ENCODE measurements at places on chromosomes 16 and 17. TPM values are rescaled to one million over a fixed set of nuclear protein-coding genes. Genes with fewer than 3 reads are reported as not detected.

AHSP gene
- total RNA-seq: not detected

ALOX15 gene
- total RNA-seq: 1.2 TPM

- no peak for DNase-seq
Measured at GRCh38 chr17:47072886-47073285, 93.8 kb upstream of the RPRML start.

GRCh38 chr17:9890124-9890523 lies 14.9 kb downstream of the RCVRN start:
- DNase-seq: no peak

- no peak for DNase-seq
Measured at GRCh38 chr17:79952265-79952877, 83.3 kb downstream of the TBC1D16 start.

GRCh38 chr17:49990331-49990730 lies 4.7 kb downstream of the DLX3 start:
- DNase-seq: no peak

- DNase-seq: no peak
Measured at GRCh38 chr16:4426021-4426684, 485 bp downstream of the DNAJA3 start.

DNA sequence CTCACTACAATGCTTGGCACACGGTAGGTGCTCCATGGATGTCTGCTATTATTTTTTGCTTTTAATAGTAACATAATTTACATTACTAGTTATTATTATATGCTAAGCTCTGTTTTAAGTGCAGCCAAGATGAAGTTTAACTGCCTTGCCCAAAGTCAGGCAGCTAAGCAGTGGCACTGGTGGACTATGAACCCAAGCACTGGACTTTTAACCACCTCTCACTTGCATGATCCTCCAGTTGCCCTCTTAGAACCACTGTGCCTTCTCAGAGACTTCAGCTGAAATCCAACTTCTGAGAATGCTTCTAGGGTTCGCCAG lies 1.5 kb upstream of the ZNF207 start:
- no peak for DNase-seq

DNA sequence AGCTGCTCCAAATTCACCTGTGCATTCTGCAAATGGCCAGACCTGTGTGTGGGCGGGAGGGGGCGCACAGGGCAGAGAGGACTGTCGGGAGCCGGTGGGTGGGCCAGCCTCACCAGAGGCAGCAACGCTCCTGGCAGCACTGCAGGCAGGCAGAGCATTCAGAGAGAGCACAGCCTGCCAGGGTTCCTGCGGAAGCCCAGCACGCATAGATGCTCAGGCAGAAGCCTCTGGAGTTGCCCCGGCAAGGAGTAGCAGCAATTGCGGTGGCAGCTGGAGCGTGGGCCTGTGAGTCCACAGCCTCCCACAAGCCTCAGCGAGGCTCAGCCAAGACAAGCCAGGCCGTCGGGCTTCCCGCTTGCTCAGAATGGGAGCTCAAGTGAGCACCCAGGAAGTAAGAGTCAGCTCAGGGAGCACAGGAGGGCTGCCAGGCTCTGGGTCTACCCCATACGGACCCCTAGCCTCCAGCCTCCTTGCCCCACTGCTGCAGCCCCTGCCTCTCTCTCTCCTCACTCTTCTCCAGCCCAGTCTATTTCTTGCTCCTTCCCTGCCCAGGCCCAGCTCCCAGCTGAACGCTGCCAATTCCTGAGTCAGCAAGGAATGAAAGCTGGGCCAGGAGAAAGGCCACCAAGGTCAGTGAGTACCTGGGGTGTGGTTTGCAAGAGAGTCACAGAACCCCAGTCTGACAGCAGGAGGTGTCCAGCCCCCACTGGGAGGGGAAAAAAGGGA lies 9.6 kb downstream of the EMC6 start:
- DNase-seq: no peak

DNA sequence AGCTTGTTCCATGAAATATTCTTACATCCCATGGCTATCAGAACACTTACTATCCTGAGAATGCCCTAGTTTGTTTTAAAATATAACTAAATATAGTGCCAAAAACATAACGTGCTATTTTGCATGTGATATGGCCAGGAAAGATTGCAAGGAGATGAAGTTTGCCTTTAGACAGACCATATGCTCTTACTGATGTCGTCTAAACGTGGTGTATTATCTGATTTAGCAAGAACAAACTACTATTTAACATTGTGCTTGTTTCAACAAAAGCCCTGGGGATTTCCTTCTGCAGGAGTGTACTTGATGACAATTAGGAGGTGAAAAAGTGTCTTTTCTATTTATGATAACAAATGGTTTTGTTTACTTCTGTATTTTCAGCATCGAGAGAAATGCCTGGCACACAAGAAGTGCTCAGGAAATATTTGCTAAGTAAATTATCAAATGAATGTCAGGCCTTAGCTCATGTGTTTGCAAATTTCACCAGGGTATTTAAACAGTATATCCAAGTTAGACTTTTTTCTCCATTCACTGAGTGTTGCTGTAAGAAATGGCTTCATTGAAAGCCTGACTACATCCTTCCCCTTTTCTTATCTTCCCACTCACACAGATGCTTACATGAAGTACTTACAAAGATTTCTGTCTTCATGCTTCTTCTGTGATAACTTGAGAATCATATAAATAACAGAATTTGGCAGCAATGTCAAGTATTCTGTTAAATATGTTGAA lies 1033.6 kb downstream of the CDH8 start:
- no peak for DNase-seq

DNA sequence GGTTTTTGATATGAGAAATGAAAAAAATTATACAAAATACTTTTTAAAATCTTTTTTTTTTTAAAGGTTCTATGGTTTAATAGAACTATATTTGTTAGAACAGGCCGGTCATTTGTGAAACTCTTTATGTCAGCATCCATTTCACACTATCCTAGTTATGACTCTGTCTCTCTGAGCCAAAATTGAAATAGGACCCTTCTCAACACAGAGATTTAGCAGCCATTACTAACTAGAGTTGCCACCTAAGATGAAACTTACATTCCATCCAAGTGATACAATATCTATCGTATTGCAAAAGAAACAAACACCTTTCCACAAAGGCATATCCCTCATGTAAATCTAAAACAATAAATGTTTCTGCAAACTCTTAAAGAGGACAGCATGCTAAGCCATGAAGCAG lies 249.8 kb downstream of the CDH11 start:
- DNase-seq: no peak

DNA sequence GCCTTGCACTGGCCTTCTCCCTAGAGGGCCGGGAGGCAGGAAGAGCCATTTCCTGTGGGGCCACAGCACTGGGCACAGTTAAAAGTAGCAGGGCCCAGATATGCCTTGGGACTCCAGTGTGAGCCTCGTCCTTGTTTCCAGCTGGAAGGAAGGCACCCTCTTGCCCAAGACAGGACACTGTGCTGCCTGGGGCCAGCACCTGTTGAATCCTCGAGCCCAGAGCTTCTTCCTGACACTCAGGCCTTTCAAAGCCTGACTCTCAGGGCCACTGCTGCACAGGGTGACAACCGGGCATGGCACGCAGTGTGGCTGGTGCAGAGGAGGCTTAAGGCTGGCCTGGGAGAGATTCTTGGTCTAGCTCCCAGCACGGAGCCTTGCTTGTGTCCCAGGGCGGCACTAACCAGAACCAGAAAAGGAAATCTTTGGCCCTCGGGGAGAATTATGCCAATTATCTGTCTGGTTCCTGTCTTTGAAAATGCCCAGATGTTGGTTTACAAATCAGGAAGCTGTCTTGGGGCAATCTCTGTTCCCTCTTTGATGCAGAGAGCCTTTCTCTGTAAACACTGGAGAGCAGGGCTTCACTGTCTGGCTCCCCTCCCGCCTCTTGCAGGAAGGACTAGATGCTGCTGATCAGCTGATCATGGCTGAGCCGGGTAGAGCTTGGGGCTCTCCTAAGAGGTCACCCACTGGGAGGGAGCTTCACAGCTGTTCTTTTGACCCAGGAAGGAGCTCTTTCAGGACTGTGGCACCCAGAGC lies 11.1 kb downstream of the LDHD start:
- DNase-seq: peak; percentile 74

DNA sequence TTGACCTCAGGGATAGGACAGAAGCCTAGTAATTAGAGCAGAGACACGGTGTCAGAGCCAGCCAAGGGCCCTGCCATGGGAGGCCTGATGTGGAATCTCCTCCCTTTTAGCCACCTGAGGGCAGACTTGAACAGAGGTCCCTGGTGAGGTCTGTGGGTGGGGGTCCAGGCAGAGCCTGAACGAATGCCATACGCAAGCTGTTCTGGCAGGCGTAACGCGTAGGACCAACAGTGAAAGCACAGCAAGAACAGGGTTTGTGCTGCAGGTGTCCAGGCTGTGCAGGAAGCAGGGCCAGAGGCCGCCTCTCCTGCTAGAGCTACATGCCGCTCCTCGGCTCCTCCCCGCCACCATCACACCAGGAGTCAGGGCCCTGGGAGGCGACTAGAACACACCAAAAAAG lies 81.9 kb upstream of the TBX2 start:
- no peak for DNase-seq
